CD4-positive, alpha-beta memory T cell (primary cell): ENCODE measurements at places on chromosomes 1 and 21.

- DNase-seq = no peak
These were observed 22.4 kb upstream of the ZFYVE9 start for GRCh38 chr1:52119301-52120079.

GRCh38 chr1:168786476-168787330, 57.7 kb upstream of the DPT start:
- no peak for DNase-seq

DNA sequence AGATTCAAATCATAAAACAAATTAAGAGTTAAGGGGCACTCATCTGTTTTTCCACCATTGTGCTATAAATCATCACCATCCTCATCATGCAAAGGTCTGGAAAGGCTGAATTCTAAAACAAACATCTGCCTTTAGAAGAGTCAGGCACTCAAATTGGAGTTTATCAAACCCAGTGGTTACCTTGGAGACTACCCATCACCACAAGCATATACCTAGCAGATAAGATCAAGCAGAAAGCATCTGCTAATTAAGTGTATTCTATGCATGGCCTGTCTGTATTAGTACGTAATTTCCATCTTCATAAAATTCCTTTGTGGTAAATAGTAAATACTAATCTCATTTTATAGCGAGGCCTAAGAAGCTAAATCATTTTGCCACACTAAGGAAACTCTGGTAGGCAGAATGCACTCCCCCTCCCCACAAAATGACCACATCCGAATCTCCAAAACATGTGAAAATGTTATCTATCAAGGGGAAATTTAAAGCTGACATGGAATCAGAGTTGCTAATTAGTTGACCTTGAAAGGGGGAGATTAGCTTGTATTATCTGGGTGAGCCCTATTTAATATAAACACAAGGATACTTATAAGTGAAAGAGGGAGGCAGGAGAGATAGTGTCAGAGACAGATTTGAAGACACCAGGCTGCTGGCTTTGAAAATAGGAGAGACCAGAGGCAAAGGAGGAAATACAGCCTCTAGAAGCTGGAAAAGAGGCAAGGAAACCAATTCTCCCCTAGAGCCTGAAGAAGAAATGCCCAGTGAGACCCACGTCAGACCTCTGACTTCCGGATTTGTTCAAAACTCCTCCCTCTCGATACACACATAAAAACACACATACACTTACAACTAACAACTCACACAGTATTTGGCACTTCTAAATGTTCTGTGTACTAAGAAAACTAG, 23.2 kb downstream of the ARID4B start:
- peak; percentile 78 for DNase-seq

- DNase-seq = no peak
These were observed 14.9 kb downstream of the MAP3K7CL start for GRCh38 chr21:29145354-29145782.

GRCh38 chr1:83706354-83706938, 292.5 kb downstream of the TTLL7 start:
- DNase-seq = no peak

GRCh38 chr1:115006191-115006590, 23.4 kb upstream of the TSHB start:
- DNase-seq = no peak

DNA sequence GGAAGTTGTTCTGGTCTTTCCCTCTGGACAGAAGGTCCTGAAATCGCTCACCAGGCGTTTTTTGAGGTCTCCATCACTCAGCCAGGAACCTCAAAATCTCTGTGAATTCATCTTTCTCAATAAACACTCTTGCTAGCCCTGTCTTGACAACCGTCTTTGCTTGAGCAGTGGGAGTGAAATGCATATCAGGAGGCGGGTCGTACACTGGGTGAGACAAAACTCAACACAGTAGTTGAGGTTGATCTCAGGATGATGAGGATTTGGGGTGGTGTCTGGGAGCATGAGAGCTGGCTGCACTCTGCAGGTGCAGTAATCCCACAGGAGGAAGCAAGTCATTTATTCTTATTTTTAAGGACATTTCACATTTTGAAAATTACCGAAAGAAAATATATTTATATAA, 1.9 kb downstream of the GPR25 start:
- no peak for DNase-seq

GRCh38 chr1:235397733-235398132, 30.5 kb downstream of the TBCE start:
- no peak for DNase-seq

DNA sequence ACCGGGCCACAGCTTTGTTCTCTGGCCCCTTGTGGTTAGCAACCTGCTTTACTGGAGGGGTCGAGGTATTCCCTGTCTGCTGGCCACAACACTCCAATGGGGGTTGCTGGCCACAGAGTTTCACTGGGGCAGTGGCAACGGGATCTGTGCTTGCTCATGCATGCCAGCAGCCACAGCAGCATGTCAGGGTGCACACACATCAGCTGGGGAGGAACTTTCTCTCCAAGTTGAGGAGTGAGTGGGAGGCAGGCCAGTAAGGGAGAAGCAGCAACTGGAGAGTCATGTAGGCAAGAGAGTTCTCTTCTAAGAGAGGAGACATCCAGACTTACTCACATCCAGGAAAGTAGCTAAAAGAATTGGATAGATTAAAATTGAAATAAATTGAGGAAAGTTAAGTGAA, 38.0 kb downstream of the SAMD13 start:
- no peak for DNase-seq

DNA sequence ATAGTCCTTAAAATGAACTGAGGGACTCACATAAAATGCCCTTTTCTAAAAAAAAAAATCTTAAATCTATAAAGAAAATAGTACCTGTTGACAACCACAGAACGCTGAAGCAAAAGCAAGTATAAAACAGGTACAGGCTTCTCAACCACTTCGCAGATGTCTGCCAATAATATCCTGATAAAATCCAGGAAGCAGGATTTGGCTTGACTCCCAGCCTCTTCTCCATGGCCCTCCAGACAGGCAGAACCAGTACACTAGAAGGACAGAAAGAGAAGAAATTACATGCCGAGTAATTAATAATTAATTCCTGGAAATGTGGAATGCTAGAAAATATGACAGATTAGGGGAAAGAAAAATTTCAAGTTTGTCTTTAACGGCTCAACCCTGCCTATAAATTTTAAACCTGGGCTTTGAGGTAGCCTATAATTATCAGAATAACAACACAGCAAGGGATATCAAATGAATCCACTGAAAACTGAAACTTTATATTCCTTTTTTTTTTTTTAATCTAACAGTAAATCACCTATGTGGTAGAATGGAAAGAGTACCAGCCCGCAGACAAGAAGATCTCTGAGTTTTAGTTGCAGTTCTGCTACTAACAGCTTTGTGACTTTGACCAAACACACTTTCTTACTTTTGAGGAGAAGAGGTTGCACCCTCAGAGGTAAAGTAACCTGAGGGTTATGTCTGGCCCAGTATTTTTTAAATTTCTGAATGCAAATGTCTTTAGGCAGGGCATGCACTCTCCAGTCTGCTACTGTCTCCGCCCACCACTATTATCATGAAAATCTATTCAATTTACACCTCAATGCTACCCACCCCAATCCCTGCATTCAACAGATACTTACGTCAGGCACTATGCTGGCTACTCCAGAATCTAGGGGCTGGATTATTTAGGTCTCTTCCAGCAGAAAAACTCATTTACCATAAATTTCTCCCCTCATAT, 2.7 kb downstream of the KIAA0319L start:
- no peak for DNase-seq

DNA sequence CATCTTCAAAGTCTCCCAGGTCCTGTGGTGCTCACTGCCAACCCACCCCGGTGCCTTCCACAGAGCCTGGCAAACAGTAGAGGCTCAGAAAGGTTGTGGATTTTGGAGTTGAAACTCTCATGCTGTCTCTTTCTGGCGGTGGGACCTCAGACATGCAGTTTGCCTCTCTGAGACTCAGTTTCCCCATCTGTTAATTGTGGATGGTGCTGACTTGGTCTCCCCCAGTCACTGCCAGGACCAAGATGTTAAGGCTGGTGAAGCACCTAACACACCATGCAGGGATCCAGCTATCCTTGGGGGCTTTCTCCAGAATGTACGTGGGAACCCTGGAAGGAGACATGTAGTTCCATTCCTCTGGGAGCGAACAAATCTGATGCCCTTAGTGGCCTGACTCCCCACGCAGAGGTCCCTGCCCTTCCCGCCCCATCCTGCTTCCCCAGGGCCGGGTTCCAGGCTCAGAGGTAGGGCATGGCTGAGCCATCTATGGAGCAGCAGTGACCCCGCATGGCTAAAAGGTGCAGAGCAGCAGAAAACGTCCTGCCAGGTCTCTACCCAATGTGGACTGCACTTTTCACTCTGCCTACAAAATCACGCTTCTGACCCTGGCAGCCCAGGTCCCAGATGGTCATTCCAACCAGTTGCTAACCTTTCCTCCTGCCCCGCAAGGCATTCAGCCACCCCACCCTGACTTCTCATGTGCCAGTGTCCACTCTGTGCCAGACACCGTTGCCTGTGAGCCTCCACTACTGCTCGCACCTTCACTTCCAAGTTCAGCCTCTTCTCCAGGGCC, 9.2 kb upstream of the TTC22 start:
- DNase-seq = peak; percentile 59

DNA sequence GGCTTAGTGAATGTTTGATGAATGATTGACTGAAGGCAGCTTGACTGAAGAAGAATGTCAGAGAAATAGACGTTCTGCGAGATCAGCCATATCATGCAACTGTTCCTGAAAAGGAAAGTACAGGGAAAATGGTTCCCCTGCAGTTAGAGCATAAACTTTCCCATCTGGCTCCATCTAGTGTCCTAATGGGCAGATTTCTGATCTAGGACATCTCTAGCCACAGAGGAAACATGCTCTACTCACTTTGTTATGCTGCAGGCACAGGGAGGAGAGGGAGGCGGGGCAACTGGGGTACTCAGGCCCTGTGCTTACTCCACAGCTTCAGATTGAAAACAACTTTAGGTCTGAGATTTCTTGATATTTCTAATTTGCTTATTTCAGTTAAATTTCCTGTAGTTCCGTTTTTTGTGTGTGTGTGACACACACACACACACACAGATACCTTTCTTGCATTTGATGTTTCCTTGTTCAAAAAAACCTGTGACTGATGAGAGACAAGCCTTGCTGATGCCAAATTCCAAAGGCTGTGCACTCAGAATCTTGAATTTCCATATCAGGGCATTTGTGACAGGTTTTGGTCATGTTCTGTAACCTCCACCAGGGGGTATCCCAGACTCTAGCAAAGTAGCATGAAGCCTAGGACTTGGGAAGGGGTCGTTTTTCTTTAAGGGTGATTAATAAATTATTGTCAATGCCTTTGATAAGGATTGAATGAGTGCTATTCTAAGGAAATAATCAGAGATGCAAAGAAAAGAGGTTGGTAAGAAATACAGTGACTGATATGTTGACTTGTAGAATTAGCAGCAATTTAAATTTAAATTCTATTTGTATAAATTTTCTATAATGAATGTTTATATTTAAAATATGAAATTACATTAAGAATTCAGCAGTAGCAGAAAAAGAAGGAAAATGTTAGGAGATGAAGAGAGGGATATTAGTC, 139.7 kb upstream of the BEND5 start:
- no peak for DNase-seq

DNA sequence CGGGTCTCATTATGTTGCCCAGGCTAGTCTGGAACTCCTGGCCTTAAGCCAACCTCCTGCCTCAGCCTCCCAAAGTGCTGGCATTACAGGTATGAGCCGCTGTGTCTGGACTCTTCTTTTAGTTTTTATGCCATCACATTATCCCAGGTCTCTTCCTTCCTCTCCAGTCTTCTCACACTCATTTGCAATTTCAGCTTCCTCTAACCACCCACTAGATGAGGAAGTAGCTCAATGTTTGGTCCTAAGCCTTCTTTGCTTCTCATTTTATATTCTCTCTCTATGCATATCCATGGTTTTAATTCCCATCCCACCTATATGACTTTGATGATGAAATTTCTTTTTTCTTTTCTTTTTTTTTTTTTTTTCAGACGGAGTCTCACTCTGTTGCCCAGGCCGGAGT, 3.1 kb upstream of the ZBTB8A start:
- DNase-seq = no peak

GRCh38 chr1:200660719-200661118, 9.0 kb downstream of the DDX59 start:
- DNase-seq = no peak
